ENCODE measurements at places on chromosomes 7 and 10.

- no peak for DNase-seq
Observed at GRCh38 chr7:101924171-101924570, 106.7 kb downstream of the CUX1 start.

DNA sequence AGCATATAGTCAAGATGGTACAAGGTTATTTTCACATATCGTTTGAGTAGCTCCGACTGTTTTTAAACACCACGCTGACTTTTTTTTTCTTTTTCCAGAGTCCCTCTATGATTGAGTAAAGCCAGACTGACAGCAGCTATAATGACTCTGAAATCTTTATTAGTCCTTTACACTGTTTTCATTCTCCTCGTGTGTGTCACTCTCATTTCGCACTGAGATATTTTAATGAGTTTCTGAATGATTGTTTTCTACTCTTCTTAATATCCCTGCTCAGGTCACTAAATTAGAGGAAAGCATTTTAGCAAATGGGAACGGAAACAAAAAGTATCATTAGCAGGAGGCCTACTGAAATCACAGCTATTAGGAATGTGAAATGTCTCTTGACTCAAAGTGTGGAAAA is 162.3 kb upstream of the MTPN start:
- DNase-seq = no peak

- no peak for DNase-seq
Observed at GRCh38 chr10:113929522-113929921, 75.1 kb downstream of the NHLRC2 start.

DNA sequence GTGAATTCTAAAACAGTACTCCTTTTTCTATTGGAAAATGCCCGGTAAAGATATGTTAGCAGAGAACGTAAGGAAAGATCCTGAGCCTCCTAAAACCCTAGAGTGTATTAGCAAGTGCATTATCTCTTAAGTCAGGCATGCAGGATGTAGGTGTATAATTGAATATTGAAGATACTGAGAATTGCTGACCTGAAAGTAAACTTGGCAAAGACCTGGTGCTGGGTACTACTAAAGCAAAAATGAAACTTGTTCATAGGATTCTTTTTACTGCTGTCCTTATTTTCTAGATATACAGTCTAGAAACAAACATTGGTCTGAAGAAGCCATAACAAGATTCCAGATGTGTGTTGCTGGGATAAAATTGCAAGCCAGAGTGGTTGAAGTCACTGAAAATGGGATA is 18.8 kb upstream of the VWA2 start:
- no peak for DNase-seq

DNA sequence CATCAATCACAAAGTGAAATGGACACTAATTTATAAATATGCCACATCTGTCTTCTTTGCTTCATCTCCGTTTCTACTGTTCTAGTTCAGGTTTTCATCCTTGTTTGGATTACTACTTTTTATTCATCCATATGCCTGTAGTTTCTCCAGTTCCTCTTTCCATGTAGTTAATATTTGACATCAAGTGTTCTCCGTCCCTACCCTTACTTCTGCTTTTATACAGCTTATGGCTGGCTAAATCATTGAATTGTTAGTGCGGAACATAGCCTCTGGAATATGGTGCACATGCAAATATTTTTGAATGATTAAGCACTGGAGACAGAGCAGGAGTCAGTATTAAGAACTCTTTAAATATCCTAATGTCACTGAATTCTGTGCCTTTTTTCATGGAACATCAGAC is 230.0 kb upstream of the PPP1R3A start:
- DNase-seq = no peak

DNA sequence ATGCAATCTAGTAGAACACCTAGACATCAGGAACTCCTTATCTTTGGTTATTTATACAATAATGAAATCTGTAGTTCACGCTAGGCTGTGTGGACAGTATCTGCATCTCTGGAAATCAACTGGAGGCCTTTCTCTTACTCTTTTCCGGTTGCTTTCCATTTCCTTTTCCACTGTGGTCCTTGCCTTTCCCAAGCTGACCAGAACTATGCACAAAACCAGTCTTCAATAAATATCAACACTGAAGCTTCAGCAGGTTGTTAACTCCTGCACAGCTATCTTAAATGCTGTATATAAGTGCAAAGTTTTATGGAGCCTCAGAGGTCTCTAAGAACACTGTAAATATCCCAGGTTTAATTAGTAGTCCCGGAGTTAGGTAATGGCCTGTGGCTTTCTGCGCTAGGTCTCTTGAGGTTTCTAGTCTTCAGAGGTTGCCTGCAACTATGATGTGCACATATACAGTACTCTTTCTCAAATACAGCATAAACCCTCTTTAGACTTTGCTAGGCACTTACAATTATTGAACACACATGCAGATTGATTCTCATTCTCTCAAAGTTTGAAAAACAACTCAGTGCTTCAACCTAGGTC is 2.4 kb downstream of the KLLN start:
- DNase-seq = no peak

- no peak for DNase-seq
Observed at GRCh38 chr7:76430211-76430610, 5.5 kb downstream of the ZP3 start.

- no peak for DNase-seq
Observed at GRCh38 chr7:43248961-43249822, 136.7 kb downstream of the HECW1 start.

- DNase-seq = peak; percentile 14
Observed at GRCh38 chr10:3485057-3485686, 299.8 kb downstream of the KLF6 start.

DNA sequence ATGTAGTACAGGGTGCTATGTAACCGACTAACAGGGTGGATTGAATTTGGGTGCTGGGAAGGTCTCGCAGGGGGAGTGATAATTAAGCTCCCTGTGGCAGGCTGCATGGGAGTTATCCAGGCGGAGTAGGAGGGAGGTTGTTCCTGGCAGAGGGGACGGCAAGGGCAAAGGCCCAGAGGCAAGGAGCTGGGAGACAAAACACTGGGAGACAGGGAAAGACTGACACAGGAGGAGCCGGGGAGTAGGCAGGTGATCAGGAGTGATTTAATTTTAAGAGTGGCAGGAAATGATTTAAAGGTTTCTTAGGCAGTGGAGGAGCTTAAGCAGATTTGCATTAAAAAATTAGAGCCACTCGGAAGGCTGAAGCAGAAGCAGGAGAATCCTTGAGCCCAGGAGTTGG is 40.7 kb upstream of the LEP start:
- DNase-seq = no peak

- no peak for DNase-seq
Observed at GRCh38 chr7:101901661-101902491, 84.5 kb downstream of the CUX1 start.

- DNase-seq = no peak
Observed at GRCh38 chr10:340646-341045, 205.4 kb downstream of the ZMYND11 start.

DNA sequence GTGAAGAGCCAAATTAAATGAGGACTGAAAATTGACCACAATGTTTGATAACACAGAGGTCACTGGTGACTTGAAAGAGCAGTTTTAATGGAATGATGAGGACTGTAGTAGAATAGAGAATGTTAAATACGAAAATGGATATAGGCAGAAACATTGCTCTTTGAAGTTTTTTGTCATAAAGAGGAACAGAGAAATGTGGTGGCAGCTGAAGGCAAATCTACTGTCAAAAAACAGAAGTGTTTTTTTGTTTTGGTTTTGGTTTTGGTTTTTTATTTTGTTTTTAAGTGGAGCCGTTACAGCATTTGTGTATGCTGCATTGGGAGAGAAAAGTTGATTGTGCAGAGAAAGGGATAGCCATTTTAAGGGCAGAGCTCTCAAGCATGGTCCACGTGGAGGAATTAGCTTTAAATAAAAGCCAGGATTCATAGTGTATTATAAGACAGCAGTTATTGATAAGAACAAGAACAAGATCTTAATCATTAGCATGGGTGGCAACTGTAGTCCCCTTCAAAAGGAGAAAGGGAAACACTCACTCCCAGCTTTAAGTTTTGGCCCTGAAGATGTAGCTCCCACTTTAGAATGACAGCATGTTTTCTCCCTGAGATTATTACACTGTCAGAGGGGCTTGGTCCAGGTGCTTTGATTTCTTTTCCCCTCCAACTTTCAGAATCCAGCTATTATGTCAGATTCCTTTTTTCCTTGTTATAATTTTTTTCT is 156.7 kb upstream of the BET1 start:
- no peak for DNase-seq

- no peak for DNase-seq
Observed at GRCh38 chr7:132656846-132657776, 80.8 kb upstream of the PLXNA4 start.

DNA sequence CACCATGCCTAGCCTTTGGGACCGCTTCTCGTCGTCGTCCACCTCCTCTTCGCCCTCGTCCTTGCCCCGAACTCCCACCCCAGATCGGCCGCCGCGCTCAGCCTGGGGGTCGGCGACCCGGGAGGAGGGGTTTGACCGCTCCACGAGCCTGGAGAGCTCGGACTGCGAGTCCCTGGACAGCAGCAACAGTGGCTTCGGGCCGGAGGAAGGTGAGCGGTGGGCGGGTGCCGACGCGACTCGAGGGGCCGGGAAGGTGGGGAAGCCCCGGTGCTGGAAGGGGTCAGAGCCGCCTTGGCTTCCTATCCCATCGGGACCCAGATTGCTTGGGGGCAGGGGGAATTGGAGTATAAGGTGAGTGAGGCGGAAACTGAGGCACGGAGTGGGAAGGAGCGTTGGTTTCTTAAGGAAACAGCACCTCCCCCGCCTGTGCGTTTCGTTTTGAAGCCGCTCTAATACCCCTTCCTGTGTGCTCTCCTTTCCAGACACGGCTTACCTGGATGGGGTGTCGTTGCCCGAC is 547 bp downstream of the DDIT4 start:
- DNase-seq = no peak

GRCh38 chr7:21469894-21470293 is 42.0 kb downstream of the SP4 start:
- no peak for DNase-seq
